Natural killer cell treated with Interleukin-12 subunit alpha and Interleukin-12 subunit beta and Interleukin-15 and Interleukin-18, amount 100 ng/mL, for 72 hours (primary cell): ENCODE measurements at places on chromosomes 7 and 10. TPM values are rescaled to one million over a fixed set of nuclear protein-coding genes. Genes with fewer than 3 reads are reported as not detected.

GRCh38 chr10:30247704-30248103 lies 101.4 kb downstream of the MTPAP start:
- no peak for DNase-seq

DNA sequence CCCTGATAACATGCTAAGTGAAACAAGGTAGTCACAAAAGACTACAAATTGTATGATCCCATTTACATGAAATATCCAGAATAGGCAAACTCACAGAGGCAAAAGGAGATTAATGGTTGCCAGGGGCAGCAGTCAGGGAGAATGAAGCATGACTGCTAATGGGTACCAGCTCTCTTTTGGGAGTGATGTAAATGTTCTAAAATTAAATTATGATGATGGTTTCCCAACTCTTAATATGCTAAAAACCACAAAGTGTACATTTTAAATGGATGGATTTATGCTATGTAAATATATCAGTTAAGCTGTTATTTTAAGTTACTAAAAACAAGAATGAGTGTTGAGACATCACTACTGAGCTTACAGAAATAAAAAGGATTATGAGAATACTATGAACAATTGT lies 12.6 kb downstream of the CYP51A1 start:
- no peak for DNase-seq

- DNase-seq = no peak
Measured at GRCh38 chr7:114026486-114027089, 107.8 kb upstream of the PPP1R3A start.

Gene KCTD7
- 10.4 TPM for total RNA-seq

DNA sequence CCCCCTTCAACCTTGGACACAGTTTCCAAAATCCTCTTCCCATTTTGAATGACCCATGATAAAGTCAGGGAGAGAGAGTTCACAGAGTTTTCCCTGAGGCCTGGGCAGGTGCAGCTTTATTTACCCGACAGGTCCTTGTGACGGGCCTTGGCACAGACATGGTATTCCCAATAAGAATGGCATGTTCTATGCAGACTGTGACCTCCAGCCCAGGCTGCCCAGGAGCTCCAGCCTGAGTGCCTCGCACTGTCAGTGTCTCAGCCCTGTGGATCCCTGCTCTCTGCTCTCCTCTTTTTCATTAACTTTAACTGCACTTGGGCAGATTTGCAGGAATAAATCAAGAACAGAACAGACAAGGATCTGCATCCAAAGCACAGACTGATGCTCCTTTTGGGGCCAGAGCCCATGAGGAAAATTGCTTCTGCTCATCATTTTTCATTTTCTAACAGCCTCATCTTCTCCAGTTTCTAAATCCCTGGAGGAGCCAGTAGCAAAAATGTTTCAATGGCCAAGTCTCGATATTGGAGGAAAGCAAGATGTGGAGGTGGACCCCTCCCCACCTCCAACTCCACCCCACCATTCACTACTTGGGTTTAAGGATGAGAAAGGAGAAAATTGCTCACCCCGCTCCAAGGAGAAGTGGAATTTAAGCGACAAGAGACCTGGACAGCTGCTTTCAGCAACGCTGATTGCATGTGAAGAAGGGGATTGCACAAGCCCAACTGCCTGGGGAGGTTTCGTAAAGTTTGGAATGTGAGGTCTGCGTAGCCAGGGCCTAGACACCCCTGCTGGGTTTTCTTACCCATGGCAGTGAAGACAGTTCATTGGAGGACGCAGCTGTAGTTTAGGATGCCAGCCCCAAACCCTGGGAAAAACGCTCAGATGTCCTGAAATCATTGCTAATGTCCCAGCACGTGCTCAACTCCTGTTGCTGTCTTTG lies 225.9 kb downstream of the WDR11 start:
- no peak for DNase-seq

DNA sequence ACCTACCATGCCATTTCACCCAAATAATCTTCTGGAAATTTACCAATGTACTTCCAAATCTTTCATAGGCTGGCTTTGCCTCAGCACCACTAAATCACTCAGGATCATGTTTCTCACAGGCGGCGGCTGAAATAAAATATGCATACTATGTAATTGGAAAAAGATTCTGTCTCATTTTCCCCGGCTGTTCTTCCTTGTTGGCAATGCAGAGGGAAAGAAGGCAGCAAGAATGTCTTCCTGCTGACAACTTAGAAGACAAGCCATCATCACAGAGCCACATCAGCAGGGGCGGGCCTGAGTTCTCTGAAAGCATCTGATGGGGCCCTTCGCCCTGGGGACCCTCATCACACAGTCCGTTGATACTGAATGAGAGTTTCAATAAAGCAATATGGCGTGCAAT lies 39.2 kb upstream of the COL1A2 start:
- no peak for DNase-seq

GRCh38 chr10:52436664-52437063 lies 122.6 kb downstream of the DKK1 start:
- DNase-seq = no peak

Gene ARMC3
- total RNA-seq = not detected

DNA sequence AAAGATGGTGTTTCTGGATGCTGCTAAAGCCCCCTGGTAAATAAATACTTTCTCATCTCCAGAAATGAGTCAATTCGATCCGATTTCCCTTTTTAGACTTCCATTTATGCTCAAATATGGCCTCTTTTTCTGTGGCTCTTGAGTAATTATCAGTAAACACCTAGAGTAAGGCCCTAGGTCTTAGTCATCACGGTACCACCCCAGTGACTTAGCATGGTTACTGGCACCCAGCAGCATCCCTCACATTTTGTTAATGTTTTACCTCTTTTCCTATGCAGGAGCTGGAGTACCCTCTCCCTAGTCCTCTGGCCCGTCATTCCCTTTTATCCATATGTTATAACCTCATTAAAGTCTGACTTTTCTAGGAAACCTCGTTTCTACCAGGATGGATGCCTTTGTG lies 19.5 kb downstream of the CHN2 start:
- no peak for DNase-seq

DNA sequence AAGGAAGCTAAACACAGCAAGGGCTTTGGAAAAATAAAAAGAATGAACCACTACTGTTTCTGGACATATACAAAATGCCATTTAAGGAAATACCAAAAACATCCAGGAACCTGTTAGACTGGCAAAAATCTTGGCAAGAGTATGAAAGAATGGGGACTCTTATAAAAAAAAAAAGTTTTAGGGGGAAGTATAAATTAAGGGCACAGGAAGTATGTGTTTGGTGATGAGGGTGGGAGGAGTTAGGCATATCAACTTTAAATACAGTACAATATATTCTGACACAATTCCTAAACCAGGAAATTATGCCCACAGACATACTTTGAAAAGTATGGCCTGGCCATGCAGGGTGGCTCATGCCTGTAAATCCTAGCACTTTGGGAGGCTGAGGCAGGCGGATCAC lies 74.2 kb downstream of the WAPL start:
- no peak for DNase-seq

DNA sequence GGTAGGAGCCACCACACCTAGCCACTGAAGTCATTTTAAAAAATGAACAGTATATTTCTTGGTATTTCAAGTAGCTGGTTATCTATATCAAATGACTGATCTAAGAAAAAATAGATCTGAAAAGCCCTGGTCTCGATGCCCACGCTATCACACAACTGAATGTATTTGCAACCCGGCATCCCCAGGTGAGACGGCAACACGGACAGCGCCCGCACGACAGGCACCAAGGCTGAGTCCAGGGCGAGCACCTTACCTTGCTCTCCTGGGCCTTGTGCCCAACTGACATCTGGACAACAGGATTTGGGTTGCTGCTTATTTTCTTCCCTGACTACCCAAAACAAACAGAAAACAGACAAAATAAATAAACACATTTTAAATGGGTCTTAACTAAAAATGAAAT lies 44.8 kb upstream of the NCAPG2 start:
- DNase-seq = no peak

Gene MSS51
- total RNA-seq = 4.4 TPM

- DNase-seq = no peak
Measured at GRCh38 chr7:32539919-32540531, 44.7 kb downstream of the AVL9 start.

- no peak for DNase-seq
Measured at GRCh38 chr7:34886856-34887255, 150.4 kb downstream of the DPY19L1 start.

GRCh38 chr10:21758239-21758638 lies 224.2 kb downstream of the MLLT10 start:
- no peak for DNase-seq

- DNase-seq = peak; percentile 75
Measured at GRCh38 chr10:28367929-28368484, 65.1 kb upstream of the MPP7 start.

DNA sequence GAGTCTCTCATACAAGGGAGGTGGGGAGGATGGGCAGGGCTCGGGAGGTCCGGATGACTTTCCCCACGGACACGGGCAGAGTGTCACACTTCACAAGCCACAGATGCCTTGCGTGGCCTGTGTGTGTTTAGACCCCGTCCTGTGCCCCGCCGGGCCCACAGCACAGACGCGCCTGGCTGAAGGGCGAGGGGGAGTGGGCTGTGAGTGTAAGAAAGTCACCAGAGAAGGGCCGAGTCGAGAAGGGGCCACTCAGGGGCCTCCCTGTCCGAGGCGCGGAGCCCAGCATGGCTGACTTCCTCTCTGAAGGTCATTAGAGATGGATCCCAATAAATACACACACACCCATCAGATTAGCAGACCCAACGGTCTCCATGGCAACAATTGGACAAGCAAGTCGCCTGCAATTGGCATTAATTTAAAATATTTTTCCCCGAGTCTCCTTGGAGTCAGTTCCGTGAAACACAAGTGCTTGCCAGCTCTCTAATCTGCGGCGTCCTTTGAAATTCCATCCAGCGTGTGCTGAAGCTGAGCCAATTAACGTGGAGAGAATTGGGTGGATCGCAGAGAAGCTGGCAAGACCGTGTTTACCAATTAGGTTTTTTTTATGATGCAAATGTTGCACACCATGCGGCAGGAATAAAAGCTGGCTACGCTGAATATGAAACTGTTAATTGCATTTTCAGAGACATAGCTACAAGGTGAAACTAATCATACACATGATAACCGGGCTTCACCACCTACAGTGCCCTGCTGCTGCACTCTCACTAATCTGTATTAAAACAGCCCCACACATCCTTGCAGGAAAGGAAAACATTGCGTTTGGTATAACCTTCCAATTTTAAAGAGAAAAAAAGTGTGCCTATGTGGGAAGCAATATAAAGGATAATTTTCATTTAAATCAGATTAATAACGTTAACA lies 571.2 kb downstream of the PTPRN2 start:
- no peak for DNase-seq

GRCh38 chr7:29900745-29901144 lies 88.9 kb downstream of the SCRN1 start:
- no peak for DNase-seq

Gene TRPV5
- not detected for total RNA-seq

- no peak for DNase-seq
Measured at GRCh38 chr7:142856565-142857245, 1.8 kb downstream of the EPHB6 start.

Gene CHN2
- 0.70 TPM for total RNA-seq

GRCh38 chr10:30357075-30357801 lies 8.2 kb upstream of the MTPAP start:
- DNase-seq = no peak

- DNase-seq = no peak
Measured at GRCh38 chr7:93442478-93443224, 131.9 kb downstream of the CALCR start.

Gene STOX1
- total RNA-seq = 0.19 TPM

DNA sequence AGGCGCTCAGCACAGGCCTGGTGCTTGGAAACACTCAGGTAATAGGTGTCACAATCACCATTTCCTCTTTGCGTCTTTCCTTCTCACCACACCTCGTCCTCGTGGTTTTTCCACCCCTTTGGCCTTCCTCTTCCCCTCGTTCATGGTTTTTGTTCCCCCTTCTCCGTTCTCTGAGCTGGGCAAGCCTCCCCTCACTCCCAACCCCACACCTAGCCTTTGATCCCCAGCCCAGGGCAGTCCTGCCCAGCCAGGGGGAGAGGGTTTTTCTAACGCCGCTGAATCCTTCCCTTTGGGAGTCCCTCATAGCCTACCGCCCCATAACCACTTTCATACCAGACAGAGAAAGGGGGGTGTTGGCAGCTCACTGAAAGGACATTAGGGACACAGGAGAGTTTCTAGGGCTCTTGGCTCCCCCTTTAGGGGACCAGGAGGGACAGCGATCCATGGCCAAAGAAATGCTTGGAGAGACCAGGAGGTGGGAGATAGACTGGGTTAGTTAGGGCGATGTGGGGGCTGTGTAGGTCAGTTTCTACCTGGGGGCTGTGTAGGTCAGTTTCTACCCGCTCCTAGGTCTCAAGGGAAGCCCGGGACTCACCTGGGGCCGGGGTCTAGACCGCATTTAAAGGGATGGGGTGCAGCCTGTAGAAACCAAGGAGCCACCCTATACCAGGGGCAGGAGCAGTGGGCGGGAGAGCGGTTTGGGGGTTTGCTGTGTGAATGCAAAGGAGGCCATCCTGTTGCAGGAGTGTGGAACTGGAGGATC lies 1.4 kb downstream of the EPHB4 start:
- no peak for DNase-seq

Gene GPR26
- not detected for total RNA-seq

Gene SPDYE5
- not detected for total RNA-seq

DNA sequence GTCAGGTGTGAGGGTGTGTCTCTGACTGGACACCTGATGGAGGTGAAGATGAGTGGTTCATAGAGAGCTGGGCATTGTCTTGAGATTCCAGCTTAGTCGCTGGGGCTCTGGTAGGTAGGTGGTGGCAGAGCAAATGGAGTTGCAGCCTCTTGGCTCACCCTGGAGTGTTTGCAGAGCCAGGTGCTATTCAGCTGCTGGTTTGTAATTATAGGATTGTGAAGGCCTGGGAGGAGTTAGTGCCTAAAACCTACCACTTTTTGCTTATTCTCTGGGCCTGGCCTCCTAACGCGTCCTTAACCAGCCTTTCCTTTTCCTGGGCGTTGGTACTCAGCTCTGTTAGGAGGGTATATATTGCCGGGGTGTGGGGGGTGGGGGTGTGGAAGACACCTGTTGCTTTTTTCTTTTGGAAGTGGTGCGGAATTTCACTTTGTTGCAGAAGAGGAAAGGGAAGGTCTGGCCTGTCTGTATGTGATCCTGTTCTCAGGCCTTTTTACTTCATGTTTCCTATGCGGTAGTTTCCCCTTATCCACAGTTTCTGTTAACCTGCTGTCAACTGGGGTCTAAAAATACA lies 3.2 kb downstream of the PPRC1 start:
- DNase-seq = peak; percentile 3

Gene GIMAP8
- 10.2 TPM for total RNA-seq

- no peak for DNase-seq
Measured at GRCh38 chr10:130516141-130516735, 380.0 kb downstream of the GLRX3 start.

GRCh38 chr10:17406036-17406834 lies 48.2 kb downstream of the ST8SIA6 start:
- no peak for DNase-seq
